ENCODE measurements at places on chromosomes 2 and 18. TPM values are rescaled to one million over a fixed set of nuclear protein-coding genes. Genes with fewer than 3 reads are reported as not detected.

DNA sequence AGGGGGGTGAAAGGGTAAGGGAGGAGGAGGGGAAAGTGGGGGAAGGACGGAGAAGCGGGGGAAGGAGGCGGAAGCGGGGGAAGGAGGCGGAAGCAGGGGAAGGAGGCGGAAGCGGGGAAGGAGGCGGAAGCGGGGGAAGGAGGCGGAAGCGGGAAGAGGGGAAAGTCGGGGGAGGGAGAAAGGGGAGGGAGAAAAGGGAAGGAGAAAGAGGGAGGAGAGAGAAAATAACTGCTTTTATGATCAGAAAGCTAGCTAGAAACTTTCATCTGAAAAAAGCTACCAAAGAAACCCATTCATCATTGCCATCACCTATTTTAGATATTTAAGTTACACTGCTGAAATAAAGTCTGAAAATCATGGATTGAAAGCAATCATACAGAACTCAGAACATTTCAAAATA is 72.5 kb downstream of the USP34 start:
- DNase-seq: no peak

- no peak for DNase-seq
Observed at GRCh38 chr18:27699137-27699536, 477.8 kb downstream of the CDH2 start.

DNA sequence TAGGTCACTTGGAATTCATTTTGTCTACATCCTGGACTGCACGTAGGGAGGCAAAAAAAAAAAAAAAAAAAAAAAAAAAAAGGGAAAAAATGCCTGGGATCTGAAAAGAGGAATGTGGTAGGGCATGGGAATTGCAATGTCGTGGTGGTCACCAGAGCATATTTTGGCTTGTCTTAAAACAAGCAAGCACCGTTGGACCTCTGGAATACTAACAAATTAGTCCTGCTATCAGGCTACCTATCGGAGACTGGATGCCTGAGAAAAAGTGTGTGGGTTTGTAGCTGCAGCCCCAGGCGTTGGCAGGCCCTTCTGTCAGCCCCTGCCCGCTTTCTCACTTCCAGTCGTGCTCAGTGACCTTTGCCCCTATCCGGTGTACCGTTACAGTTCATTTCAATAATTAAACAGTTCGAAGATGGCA is 588.5 kb upstream of the ZEB2 start:
- DNase-seq: no peak

GRCh38 chr2:26651799-26652198 is 10.6 kb upstream of the CIB4 start:
- DNase-seq: no peak

- DNase-seq: no peak
Observed at GRCh38 chr2:229530434-229530833, 183.9 kb downstream of the DNER start.

DNA sequence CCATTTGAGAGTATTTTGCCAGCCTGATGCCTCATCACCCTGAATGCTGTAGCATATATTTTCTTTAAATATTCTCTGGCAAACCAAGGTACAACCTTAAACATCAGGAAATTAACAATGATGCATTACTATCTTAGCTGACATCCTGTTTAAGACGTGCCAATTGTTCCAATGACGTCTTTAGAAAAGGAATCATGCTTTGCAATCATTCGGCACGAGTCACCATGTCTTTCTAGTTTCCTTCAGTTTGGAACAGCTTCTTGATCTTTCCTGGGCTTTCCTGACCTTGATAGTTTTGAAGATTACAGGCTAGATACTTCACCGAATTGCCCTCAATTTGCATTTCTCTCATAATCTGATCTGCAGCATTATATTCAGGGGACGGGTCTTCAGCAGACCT is 88.2 kb upstream of the GLI2 start:
- DNase-seq: no peak

Gene TEX44
- not detected for total RNA-seq

Gene ITM2C
- total RNA-seq: 80.1 TPM

Gene CKAP2L
- total RNA-seq: not detected

Gene PRKCE
- 19.2 TPM for total RNA-seq

Gene TSPYL6
- not detected for total RNA-seq

Gene CCDC150
- 3.5 TPM for total RNA-seq

All from tibial nerve (tissue), 4 donors.